SIG-M5 (cell line): ENCODE measurements at places on chromosomes 1 and 21.

DNA sequence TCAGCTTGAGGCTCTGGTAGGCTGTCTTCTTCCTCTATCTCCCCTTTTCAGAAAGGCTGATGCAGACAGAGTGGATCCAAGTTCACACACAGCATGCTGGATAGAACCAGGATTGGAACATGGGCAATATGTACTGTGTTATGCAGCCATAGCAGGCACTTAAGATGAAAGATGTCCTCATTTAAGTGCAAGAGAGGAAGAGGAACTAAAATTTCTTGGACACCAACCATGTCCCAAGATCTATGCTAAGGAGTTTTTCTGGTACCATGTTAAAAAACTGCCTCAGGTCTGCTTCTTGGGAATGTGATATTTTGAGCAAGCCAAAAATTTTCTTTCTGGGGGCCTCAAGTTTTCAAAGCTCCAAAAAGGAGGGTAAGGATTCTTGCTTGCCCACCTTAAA, 1.2 kb downstream of the SDHB start:
- DNase-seq: no peak

DNA sequence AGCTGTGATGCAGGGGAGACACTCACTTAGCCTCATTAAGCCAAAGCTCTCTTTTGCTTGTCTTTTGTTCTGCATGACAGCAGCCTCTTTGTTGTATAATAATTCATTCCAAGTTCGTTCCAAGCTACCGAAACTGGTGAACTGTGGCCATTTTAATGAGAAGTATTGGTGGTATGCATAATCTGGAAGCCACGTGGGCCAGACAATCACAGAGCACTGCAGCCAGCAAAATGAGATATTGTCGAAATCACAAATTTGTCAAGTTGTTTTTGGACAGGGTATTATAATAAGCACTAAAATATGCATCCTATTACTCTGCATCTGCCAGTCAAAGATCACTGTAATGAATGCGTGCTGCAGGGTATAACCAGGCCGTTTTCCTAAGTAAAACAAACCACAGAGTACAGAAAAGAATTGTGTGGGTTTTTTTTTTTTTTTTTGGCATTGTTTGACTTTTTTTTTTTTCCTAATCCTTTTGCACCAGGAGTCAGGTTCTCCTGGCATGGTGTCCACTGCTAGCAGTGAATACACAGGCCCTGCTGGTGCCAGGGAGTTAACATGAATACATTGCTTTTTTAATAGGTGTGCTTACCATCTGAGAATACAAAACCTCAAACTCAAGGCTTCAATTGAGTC, 423.9 kb downstream of the PTBP2 start:
- no peak for DNase-seq

DNA sequence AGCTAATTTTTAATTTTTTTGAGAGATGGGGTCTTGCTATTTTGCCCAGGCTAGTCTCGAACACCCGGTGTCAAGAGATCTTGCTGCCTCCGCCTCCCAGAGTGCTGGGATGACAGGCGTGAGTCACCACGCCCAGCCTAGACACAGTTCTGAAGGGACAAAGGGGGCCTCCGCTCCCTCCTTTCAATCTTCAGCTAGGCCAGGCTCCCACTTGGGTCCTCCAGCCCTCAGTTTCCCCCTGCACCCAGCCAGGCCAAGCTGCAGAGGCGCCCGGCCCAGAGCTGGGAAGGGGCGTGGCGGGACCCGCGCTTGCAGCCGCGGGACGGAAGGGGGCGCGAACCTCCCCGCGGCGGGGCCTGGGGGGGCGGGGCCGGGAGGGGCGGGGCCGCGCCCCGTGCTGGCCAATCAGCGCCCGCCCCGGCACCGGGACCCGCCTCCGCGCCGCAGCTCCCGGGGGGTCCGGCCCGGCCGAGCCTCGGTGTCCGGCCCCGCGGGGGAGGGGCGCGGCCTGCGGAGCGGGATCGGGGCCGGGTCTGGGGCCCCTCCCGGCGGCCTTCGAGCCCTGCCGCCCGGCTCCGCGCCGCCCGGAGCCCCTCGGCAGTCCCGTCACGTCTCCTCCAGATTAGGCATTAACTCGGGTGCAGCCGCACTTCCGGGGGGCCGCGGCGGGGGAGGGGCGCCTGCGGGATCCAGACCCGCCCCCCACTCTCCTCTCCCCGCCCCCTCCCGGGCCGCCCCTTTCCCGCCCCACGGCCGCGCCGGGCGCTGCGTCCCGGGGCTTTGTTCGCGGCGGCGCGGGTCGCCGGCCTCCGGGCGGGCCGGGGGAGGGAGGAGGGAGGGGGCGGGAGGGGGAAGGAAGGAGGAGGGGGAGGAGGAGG, 559 bp upstream of the AGRN start:
- DNase-seq: no peak

DNA sequence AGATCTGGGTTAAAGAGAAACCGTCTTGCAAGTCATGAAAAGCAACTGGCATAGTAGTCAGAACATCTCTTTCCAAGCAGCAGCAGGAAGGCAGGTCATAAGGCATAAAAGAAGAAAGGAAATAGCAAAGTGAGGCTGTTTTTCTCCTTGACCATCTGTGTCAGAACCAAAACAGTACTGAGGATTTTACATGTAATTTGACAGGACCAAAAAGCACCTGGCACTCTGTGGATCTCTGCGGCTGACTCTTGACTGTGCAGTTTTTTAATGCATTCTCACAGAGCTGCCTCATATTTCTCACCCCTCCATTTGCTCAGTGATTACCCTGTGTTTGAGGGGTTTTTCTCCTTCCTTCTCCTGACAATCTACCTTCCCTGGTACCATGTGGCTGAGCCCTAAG, 17.7 kb downstream of the TBX15 start:
- no peak for DNase-seq

- DNase-seq: no peak
Measured at GRCh38 chr21:31447505-31447904, 103.4 kb upstream of the TIAM1 start.

DNA sequence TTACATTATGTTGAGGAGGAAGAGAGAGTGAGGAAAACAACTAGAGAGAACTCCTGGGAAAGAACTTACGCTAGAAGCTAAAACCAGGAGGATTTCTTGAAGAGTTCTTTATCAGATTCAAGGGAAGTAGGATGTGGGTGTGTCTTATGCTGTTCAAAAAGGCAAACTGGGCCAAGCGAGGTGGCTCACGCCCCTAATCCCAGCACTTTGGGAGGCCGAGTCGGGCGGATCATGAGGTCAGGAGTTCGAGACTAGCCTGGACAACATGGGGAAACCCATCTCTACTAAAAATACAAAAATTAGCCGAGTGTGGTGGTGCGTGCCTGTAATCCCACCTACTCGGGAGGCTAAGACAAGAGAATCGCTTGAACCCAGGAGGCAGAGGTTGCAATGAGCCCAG, 23.1 kb downstream of the SMG7 start:
- DNase-seq: no peak

DNA sequence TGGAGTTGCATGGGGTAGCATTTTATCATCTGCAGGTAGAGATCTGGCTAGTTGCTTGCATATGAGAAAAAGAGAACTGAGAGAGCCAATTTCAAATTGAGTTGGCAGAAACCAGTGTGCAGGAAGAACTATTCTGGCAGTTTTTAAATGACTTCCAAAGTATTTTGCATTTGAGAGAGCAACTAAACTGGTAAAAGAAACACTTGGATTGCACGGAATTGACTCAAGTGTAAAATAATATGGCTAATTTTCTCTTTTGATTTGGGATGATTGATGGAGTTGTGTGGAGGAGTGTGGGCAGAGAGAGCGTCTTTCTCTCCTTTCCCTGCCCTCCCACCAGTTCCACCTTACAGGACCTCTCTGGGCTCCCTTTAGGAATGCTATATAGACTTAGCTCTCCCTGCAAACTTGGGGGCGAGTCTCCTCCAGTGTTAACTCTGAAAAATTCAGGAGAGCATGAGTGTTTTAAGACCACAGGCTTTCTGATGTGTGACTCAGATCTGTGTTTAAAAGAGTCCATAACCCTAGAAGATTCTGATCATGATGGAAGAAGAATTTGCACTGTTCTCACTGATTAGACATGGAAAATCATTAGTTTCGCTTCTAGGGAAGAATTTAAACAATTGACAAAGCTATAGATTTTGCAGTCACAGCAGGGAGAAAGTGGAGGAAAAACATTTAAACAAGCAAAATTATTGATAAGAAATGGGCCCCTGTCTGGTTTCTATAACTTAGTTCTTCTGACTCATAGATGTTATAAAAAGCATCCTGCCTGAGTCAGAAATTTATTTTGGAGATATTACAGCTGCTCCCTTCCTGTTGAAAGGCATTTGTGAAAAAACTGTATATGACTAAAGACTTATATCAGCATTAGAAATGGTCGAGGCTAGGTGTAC, 24.9 kb upstream of the CTBS start:
- no peak for DNase-seq

DNA sequence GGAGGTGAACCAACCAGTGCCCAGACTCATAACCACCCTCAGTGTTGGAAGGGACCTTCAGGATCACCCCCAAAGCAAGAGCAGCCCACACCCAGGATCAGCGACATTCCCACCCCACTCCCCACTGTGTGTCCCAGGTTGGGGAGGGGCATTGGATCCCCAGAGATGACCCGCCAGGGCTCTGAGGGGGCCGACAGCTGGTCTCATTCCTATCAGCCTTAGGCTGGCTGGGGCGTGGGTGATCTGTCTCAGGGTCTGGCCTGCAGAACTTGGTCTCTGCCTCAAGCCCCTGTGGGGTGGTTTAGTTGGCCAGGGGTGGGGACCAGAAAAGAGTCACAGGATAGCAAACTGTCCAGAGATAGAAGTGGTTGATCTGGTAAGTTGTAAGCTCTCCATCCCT, 7.8 kb upstream of the BSND start:
- DNase-seq: no peak

- no peak for DNase-seq
Measured at GRCh38 chr1:157515141-157515540, 37.2 kb downstream of the FCRL5 start.

DNA sequence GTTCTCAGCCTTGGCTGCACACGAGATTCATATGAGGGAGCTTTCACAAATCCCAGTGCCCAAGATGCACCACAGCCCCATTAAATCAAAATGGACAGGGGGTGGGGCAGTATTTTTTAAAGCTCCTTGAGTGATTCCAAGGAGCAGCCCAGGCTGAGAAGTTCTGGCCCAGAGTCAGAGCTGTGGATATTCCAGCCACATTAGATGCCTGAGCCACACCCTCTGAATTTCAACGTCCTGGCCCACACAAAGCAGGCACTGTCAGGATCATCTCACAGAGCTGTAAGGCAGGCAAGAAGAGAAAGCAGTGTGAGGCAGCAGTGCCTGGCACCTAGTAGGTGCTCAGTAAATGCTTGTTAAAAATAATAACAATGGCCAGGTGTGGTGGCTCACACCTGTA, 37.4 kb downstream of the PAX7 start:
- no peak for DNase-seq

- no peak for DNase-seq
Measured at GRCh38 chr1:240149484-240150094, 57.9 kb downstream of the FMN2 start.

- no peak for DNase-seq
Measured at GRCh38 chr1:116374353-116375147, 1.5 kb downstream of the ATP1A1 start.

DNA sequence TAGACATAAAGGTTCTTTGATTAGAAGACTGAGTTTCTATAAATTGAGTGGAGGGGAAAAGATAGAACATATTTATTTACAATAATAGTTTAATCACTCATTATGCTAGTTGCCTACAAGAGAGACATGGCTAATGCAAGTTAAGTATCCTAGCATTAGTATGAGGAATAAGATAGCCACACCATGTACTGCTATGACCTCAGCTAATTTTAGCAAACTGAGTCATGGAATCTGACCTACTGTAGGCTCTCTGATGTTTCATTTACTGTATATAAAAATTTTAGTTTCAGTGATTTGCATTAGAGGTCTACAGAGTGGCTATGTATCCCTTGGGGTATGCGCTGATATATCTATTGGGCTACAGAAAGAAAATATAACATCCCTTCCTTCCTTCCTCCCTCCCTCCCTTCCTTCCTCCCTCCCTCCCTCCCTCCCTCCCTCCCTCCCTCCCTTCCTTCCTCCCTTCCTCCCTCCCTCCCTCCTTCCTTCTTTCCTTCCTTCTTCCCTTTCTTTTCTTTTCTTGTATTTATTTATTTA, 5.8 kb downstream of the AGL start:
- no peak for DNase-seq

GRCh38 chr1:116503546-116504307, 67.1 kb downstream of the CD58 start:
- no peak for DNase-seq

DNA sequence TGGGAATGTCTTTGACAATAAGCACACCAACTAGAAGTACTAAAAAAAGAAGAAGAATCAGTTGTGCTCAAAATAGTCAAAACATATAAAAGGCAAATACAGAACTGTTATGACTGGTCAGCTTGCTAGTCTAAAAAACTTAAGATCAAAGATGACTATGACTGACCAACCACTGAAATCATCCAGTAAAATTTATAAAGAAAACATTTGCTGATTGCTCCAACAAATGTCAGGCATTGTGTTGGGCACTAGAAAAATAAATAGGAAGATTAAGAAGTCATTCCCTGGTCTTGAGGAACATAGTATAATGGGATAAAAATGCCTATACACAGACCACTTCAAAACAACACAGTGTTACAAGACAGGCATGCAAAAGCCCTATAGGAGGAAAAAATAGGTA, 9.3 kb upstream of the ANGPTL3 start:
- DNase-seq: no peak

- DNase-seq: no peak
Measured at GRCh38 chr1:64920941-64921589, 45.3 kb downstream of the JAK1 start.

- DNase-seq: no peak
Measured at GRCh38 chr1:78141531-78142231, 95.9 kb downstream of the GIPC2 start.

DNA sequence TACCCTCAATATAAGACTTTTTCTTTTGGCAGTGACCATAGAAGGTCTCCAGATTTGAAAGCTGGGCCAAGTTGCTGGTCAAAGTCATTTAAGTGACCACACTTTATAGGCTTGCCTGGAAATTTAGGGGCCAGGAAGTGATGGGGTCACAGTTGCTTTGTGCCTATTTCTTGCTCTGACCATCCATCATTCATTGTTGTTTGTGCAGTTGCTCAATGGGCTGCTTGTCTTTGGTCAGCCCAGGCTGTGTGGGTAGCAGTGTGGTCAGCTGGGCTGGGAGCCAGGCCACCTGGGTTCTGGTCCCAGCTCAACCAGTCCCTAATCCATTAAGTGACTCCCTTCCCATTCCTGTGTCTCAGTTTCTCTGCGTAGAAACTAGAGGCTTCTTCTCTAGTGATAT, 2.1 kb upstream of the OTUD7B start:
- no peak for DNase-seq

- DNase-seq: no peak
Measured at GRCh38 chr1:173328961-173329360, 121.8 kb upstream of the TNFSF4 start.

GRCh38 chr1:155006601-155007101, 4.0 kb downstream of the ZBTB7B start:
- DNase-seq: no peak

DNA sequence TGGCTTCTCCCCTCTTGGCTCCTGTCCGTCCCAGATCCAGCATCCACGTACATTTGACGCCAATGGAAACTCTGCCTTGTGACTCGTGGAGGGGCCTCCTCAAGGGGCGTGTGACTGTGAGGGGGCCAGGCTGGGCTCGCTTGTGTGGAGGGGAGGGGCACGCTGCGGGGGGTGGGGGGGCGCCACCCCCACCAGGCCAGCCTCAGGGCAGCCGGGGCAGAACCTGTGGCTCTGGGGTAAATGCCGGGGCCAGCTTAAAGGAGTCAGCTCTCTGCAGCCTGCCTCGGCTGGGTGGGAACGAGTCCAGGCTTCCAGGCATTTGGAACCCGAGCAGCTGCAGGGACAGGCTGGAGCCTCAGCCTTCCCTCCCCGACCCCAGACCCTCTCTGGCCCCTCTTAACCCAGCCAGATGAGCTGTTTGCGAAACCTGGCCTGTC, 94.1 kb downstream of the SIK1 start:
- DNase-seq: no peak

GRCh38 chr1:4203501-4203900, 303.4 kb upstream of the C1orf174 start:
- no peak for DNase-seq
